ENCODE measurements at places on chromosomes 4 and X. TPM values are rescaled to one million over a fixed set of nuclear protein-coding genes. Genes with fewer than 3 reads are reported as not detected.

Gene TMEM47
- total RNA-seq: 70.8 TPM

DNA sequence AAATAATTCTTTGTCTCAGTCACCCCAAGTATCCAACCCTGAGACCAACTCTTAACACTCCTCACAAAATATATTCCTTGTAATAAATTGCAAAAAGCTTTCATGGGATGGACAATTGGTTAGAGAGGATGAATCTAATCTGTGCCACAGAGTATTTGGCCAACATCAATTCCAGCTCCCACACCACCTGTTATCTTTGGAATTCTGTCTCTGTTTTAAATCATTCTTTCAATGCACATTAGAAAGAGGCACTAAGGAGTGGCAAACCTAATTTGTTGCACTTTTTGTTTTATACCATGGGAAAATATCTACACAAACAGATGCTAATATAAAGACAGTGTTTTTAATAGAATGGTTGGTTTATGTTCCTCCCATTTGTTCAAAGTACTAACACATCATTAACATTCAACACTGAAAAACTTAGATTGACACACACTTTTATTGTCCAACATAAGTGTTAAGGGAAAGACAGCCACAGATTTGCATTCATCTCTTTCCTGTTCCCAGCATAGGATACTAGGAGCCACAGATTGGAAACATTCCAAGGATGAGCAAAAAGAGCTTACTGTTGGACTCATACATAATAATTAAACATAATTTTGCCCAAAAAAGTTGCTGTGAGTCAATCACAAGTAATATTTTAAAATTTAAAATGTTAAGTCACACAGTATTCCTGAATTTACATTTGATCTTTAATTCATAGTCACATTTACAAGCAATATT is 116.4 kb downstream of the PPA2 start:
- no peak for DNase-seq

DNA sequence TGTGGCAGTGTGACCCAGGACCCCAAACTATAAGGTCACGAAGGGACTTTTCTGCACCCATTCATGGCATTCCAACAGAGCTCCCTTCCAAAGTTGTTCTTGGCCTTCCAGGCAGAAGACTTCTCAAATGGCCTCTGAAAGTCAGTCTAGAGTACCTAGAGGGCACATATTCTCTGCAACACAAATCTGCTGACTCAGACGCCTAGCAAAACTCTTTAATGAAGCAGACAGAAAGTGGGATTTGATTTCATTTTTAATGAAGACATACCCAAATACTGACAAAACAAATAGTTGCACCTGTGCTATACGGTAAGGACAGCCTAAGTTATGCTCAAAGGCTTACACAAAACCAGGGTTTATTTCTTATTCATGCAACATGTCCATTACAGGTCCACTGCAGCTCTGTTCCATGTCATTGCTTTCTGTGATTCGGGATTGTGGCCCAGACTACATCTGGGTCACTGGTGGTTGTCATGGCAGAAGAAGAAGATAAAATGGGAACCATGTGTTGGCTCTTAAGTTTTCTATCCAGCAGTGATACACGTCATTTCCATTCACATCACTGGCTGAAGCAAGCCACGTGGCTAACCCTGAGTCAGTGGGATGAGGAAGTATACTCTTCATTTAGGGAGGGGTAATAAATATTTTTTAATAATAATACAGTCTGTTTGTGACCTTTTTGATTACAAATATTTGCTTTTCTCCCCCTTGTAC is 57.7 kb downstream of the NAT8L start:
- DNase-seq: no peak

DNA sequence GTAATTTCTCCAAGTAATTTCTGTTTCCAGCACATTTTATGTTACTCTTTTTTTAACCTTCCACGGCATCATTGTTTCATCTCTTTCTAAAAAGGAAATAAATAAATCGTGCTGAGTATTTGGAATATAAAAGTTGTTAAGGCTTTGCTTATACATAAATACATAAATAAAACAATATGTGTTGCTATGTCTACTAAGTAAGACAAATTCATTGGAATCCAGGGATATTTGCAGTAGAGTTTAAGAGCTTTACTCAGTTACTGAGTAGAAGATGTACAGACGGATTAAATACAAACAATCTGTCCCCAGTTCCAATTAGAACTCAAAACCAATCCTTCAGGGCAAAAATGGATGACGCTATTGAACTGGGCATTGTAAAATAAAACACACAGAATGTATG is 1.4 kb downstream of the ARHGAP24 start:
- no peak for DNase-seq

- no peak for DNase-seq
Measured at GRCh38 chr4:128861856-128862518, 52.5 kb downstream of the JADE1 start.

- DNase-seq: no peak
Measured at GRCh38 chr4:141079393-141079930, 53.8 kb downstream of the RNF150 start.

Gene GLA
- 13.7 TPM for total RNA-seq

- DNase-seq: no peak
Measured at GRCh38 chrX:4706961-4707360, 993.5 kb upstream of the PRKX start.

Gene KLF8
- total RNA-seq: 22.7 TPM

Gene CNKSR2
- total RNA-seq: 2.3 TPM

Gene MAGEE2
- not detected for total RNA-seq

Gene PLXNB3
- 42.8 TPM for total RNA-seq

DNA sequence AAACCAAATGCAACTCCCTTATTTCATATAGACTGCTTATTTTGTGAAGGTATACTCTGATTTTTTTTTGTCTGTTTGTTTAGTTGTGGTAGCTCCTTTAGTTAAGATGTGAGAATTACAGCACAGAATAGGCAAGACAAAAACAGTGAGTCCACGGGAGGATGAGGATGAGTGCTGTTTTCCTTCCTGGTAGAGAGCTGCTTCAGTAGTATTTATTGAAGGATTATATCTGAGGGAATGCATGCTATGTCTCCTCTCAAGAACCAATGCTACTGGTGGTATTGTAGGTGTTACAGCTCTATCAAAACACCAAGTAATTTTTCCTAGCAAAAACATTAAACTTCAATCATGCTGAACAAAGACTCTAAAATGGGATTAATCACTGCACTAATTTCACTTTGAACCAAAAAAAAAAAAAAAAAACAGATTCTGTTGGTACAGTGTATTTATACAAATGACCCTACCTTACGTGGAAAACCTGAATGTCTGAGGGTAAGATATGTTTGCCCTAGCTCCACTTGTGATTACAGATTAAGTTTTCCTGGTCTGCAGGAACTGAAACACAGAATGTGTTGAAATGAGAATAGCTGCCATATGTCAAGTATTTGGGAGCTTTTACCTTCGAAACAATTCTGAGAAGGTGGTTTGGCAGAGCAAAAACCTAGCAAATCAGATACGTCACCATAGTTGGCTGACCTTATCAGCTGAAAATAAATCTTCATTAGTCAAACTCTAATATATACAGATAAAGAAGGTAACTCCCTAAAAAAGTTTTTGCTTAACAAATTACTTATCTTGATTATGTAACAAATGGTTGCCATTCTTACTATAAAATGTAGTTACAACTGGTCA is 40.3 kb downstream of the PPP3CA start:
- no peak for DNase-seq

Gene GPRIN3
- total RNA-seq: 3.5 TPM

Gene UBL4A
- 20.4 TPM for total RNA-seq

Gene SSX3
- not detected for total RNA-seq

DNA sequence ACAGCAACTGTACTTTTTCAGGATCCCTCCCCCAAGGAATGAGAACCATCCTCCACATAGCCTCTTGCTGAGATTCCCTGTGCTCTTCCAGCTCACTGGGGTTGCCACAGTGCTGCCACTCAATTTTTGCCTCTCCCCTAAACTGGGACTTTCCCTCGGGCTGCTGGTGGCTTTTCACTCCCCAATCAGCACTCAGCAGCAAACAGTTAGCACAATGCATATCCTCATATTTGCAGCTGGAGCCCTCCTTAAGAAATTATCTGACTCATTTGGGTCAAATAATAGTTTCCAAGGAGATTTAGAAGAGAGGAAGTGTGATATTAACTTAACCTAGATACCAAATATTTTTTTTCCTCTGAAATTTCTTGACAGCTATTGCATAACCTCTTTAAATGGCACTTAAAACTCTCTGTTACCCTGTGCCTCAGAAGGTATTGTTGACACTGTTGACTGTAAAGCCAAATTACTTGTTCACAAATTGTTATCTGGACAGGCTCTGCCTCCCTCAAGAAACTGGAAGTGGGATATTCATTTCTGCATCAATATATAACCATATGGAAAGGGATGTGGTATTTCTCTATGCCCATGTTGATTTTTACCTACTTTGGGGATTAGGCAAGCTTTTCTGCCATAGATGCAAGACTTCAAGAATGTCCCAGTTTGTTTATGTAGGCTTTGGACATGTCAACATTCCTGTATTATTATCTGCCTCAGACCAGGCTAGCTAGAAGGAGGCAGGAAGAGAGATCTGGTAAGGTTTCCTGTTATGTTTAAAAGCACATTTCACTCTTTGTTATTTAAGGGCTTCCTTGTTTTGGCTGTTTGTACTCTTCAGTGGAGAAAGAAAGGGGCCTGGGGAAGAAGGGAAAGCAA is 58.0 kb downstream of the SEPTIN11 start:
- DNase-seq: no peak

Gene GAB1
- 42.4 TPM for total RNA-seq

DNA sequence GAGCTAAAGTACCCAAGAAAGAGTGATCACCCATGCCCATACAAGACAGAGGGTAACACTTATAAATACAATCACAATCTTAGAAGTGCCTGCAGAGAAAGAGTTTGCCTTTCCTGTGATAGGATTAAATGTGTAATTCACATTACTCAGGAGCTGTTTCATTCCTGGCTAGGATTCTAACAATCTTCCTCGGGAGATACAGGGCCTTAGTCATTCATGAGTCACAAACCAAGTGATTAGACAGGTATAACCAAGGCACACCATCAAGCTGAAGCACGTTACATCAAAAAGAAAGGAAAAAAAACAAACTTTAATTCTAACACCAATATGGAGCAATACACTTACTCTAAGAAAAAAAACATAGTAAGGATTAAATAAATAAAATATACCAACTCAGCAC is 14.9 kb downstream of the ABCG2 start:
- DNase-seq: no peak

Gene MAGEA10
- not detected for total RNA-seq

Gene ADAMTS3
- 0.94 TPM for total RNA-seq

Gene GPM6B
- 15.9 TPM for total RNA-seq

DNA sequence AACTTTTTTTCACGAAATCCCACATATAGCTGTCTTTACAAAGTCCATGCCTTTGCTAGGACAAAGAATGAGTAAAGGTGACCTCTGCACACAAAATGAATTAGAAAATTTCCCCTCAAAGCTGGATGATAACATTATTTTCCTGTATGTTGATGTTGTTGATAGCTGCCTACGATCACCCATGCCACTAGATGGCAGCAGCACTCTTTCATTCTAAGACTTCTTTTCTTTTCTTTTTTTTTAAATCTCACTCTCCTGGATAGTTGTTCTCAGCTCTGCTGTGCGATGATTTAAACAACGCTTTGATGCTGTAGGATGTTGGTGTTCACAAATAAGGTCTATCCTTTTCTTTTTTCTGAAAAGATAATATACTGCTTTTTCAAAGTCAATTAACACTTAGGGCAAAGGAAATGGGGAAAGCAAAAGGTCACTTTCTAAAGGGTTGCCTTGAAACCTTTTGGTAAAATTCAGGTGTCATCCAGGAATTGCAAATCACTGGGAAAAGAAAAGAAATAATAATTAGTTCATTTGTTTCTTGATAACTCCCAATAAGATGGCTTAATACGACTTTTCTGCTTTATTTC is 266.8 kb downstream of the C4orf33 start:
- DNase-seq: peak; percentile 50

Gene CXCR3
- 0.89 TPM for total RNA-seq

- no peak for DNase-seq
Measured at GRCh38 chr4:107148904-107149303, 112.8 kb upstream of the DKK2 start.

DNA sequence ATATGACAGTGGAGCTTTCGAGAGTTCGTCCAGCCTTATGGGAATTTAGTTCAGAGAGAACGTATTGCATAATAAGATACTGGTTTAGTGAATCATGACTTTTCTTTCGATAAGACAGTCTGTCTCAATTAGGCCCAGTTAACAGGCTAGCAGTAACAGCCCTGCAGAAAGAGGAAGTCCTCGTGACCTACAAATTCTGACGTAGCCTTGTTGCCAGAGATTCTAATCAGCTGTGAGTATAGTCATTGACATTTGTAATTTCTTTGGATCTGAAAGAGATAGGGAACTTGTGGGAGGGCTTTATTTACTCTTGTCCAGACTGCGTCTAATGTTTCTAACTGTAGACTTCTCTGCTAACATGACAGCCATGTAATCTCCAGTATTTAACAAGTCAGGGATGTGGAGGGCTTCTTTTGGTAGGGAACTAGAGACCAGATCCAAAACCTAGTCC is 15.8 kb downstream of the ART3 start:
- DNase-seq: peak; percentile 65

DNA sequence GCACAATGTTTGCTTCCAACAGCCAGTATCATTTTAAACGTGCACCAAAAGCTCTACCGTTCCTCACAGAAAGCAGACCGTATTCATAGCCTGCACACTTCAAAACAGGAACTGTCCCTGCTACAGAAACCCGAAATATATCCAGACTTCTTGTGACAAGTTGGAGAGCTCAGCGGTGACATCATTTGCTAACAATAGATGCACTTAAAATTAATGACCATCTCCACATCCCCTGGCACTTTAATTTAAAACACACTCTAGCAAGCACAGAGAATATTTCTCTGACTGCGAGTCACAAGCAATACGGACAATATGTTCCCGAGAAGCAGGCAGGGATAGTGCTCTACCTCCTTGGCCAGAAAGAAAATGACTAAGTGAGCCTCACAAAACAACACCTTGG is 2.5 kb downstream of the NYX start:
- DNase-seq: no peak

GRCh38 chrX:70437011-70437410 is 7.6 kb upstream of the DLG3 start:
- DNase-seq: no peak

- DNase-seq: no peak
Measured at GRCh38 chr4:22483551-22483981, 32.3 kb downstream of the ADGRA3 start.

Gene TRPC3
- total RNA-seq: 11.8 TPM

GRCh38 chr4:87281603-87282002 is 41.1 kb downstream of the HSD17B13 start:
- no peak for DNase-seq

Gene NR3C2
- total RNA-seq: 31.6 TPM

- no peak for DNase-seq
Measured at GRCh38 chrX:40268188-40268520, 170.4 kb upstream of the BCOR start.

DNA sequence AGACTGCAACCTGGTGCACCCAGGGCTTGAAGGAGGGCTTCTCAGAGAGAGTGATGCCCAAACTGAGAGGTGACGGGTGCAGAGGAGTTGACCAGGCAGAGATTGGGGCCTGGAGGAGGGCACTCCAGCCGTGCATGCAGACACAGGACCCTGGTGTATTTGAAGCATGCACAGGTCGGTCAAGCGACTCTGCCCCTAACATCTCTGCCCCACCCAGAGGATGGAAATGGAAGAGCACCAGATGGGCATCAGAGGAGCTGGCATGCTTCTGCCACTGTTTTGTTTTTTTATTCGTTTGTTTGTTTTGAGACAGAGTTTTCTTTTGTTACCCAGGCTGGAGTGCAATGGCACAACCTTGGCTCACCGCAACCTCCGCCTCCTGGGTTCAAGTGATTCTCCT is 320.9 kb downstream of the EVC2 start:
- no peak for DNase-seq

Gene PNMA5
- total RNA-seq: not detected

GRCh38 chr4:81466841-81467671 is 4.7 kb downstream of the RASGEF1B start:
- peak; percentile 73 for DNase-seq

Gene MAGEB2
- not detected for total RNA-seq

Measured in ureter (tissue), 1 donor.